ENCODE measurements at places on chromosomes 11 and 22. TPM values are rescaled to one million over a fixed set of nuclear protein-coding genes. Genes with fewer than 3 reads are reported as not detected.

The TBX1 gene
- total RNA-seq = 0.56 TPM

DNA sequence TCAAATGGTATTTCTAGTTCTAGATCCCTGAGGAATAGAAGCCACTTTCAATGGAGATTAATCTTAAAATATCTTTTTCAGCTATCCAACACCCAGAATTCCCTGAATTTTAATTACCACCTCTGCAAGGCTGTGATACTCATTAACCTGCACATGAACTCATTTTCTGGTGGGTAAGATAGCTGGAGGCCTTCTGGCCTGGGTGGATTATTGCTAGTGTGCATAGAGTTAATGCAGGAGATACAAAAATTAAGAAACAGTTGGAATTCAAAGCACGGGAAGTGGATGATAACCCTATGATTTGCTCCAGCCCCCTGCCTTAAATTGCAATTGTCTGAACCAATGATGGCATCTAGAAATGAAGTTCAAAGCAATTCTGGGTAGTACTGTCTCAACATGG, 115.0 kb downstream of the ATG16L2 start:
- DNase-seq = no peak

DNA sequence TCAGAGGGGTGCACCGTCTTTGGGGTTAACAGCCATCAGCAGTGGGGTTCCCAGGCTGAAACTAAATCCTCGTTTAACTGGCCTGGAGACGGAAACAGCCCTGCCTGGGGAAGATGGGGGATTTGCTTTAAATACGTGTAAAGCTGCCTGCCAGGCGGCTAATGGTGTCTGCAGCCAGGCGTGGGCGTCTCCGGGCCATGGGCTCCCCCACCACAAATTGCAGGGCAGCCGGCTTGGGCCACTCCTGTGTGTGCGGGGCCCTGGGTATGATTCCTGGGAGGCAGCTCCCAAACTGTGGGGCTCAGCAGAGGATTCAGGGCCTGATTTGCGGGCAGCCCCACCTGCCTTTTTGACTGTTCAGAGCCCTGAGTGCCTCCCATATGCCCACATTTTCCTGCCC, 110.5 kb downstream of the KCNQ1 start:
- DNase-seq = no peak

GRCh38 chr11:69551963-69552362, 70.5 kb downstream of the LINC01488 start:
- no peak for DNase-seq

- no peak for DNase-seq
Observed at GRCh38 chr22:48785792-48786678, 1041.6 kb downstream of the BRD1 start.

- DNase-seq = no peak
Observed at GRCh38 chr22:28429711-28430110, 249.9 kb downstream of the TTC28 start.

DNA sequence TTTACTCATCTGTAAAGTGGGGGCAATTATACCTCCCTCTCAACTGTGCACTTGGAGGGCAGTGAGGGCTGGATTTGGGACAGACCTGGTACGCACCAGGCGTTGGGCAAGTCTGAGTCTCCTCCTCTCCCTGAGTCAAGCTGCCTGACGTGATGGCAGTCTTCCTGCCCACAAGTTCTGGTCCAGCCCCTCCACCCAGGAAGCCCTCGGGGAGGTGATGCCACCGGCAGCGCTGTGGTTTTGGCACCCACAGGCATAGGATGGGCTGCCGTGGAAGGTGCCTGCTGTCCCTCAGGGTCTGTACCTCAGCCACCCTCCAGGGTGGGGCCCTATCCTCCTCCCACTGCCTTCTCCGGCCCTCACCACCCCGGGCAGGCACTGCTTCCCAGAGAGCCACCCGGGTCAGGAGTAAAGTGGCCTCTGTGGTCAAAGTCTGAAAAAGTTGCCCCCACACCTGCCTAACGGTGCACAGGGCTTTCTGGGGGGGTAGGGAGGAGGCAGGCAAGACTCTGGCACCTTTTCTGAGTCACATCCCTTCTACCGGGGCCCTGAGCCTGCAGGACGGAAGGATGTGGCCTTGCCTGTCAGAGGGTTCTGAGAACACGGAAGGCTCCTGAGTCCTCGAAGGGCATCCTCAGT, 6.5 kb upstream of the APOBEC3H start:
- no peak for DNase-seq

GRCh38 chr11:65297026-65297672, 17.5 kb upstream of the CDC42EP2 start:
- no peak for DNase-seq

DNA sequence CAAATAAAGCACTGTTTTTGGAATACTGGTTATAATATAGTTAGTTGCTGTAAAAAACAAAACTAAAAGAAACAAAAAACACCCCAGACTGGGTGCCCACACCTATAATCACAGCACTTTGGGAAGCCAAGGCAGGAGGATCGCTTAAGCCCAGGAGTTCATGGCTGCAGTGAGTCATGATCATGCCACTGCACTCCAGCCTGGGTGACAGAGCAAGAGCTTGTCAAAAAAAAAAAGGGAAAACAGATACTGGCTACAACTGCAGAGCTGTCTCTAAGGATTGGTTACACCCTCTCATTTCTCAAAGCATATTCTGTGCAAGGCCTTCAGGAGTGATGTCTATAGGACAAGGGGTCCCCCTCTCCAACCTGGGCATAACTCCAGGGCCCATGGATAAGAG, 14.6 kb upstream of the STK33 start:
- DNase-seq = no peak

DNA sequence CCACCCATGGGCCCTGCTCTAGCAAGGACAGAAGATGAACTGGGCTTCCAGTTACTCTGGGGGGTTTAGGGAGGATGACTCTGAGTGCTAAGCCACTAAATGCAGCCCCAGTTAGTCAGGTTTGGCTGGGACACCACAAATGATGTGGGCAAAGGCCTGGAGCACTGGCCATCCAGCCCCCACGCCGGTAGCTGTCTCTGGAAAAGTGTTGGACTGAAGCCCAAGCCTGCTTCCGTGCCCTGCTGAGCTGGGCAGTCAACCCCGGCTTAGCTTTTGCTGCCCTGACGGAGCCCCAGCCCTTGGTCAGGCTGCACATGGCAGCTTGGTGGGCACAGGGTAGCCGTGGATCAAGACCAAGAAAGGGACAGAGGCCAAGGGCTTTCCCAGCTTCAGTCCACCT, 5.7 kb upstream of the GSTP1 start:
- DNase-seq = no peak

Measured in endothelial cell (in vitro differentiated cells).